ENCODE measurements at places on chromosomes 7 and 10.
A peak's percentile ranks its signal among the peaks of the same experiment; 100 is the strongest.

DNA sequence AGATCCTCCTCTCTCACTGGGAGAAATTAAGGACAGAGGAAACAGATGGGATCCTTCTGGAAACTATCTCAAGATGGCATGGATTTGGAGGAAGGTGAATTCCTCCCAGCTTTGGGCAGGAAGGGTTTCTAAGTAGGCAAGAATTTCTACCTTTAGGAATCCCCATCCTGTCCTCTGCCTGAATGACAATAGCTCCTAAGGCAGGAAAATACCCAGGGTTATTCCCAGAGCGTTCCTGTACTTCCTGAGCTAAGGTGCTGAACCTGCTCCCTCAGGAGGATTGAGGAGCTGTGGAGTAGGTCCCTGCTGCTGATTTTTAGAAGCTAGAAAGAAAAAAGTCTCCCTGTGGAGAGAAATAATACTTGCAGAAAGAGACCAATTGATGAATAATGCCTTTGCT, 568 bp downstream of the MGAM2 start:
- no peak for DNase-seq

DNA sequence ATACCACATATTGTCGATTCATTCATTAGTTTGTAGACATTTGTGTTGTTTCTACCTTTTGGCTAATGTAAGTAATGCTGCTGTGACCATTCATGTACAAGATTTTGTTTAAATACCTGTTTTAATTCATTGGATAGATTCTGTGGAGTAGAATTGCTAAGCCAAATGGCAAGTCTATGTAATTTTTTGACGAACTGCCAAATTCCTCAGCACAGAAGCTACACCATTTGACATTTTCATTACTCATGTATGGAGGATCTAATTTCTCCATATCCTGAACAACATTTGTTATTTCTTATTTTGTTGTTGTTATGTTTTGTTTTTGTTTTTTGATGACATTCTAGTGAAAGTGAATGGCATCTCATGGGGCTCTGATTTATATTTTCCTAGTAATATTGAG, 1351.3 kb upstream of the SORCS1 start:
- no peak for DNase-seq

DNA sequence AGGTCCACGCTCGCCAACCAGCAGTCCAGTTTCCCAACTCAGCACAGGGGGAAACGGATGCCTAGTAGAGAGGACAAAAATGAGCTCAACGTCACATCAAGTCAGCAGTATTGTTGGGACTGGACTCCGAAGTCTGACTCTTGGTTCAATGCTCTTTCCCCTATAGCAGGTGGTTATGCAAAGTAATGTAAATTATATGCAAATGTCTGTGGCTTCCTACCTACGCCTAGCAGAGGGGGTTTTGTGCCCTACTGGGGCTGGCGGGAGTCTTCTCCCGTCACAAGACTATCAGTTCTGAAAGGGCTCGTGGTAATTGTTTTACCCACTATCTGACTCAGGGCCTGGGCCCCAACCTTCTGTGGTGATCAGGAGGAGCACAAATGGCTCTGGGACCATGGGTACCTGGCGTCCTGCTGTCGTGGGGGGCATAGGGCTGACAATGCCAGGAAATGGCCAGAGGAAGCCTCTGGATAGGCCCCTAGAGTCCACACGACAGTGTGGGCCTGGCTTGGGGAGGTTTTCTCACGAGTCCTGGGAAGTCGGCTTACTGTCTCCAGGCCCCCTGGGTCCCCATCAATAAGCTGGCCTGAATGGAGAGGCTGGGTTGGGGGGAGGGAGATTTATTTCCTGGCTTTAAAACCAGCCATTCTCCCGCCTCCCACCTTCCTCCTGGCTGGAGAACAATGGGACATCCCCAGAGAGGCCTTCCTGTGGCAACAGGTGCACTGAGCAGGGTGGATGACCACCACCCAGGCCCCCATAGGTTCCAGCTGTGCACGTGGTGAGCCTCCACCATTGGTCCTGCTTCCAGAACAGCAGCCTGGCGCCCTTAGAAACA, 41.8 kb downstream of the UNC5B start:
- no peak for DNase-seq

GRCh38 chr7:30815388-30815854, 44.2 kb downstream of the MINDY4 start:
- no peak for DNase-seq

- DNase-seq: no peak
Observed at GRCh38 chr7:108869070-108869469, 299.4 kb downstream of the DNAJB9 start.

DNA sequence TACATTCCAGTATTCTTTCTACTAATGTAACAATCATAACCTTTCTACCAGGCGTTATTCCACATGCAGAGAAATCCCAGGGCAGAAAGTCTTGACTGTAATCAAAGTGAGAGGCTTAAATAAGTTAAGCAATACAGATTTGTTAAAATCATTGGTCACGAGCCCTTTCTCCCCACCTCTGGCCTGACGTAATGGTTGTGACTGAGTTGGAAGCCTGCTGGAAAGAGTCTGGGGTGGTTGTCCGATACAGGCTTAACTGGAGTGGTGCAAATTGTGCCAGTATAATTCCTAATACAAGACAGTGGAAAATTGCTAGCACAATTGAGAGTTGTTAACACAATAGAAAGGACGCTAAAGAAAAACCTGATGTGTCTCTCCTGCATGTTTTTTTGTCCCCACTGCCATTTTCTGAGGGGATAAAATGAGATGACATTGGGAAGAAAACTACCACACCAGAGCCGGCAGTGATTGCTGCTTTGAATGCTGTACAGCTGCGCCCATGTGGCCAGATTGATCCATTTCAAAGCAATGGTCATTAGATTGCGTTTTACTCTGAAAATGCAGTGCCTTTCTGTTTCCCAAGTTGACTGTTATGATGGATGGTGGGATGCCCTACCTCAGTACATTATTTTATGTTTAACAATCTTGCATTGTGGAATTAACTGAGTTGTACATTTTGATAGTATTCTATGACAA, 190.8 kb downstream of the POU6F2 start:
- no peak for DNase-seq

GRCh38 chr7:126996659-126997058, 256.1 kb downstream of the GRM8 start:
- DNase-seq: no peak

- DNase-seq: peak; percentile 10
Observed at GRCh38 chr7:138873220-138873892, 75.4 kb upstream of the ATP6V0A4 start.

GRCh38 chr7:106891548-106892410, 26.7 kb downstream of the PIK3CG start:
- DNase-seq: no peak

DNA sequence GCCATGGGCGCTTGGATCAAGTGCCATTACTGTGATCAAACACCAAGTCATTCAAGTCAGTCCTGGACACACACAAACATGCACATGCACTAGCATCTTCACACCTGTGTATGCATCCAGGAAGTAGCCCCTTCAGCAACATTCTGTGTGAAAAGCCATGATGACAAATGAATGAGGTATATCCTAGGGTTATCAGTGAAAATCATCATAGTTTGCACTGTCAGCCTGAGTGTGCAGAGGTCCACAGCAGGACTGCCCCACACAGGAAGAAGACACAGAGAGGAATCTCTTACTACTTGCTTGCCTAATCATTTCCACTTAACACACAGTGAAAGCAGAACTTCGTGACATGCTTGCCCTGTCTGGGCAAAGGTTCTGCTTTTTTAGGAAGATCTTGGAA, 184.0 kb upstream of the ADO start:
- DNase-seq: no peak

- no peak for DNase-seq
Observed at GRCh38 chr7:119572132-119572531, 700.8 kb upstream of the KCND2 start.

- DNase-seq: no peak
Observed at GRCh38 chr10:50552771-50553535, 70.8 kb downstream of the SGMS1 start.

DNA sequence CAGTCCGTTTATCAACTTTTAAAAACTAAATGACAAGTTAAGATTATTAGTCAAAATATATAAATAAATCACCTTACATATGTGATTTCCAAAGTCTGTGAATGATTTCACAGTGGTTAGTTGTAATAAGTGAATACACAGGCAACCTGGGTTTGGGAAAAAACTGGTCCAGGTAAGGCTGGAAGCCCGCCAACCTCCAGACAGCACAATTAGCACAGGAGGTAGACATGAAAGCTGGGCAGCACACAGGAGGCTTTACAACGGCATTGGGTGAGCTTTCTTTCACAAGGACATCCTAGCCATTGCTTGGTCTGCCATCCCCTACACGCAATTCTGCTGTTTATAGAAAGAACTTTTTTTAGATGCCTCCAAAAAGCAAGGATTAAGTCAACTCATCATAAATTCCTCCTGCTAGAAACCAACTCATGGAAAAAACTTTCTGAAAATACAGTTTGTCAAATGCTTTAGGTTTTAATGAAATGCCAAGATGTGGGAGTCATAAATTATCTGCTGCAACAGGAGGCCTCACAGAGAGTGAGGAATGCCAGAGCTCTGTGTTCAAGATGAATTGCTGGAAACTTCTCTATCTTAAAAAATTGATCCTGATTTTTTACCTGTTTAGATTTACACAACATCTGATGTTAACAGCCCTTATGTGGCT, 346.8 kb upstream of the NFE2L3 start:
- DNase-seq: no peak

DNA sequence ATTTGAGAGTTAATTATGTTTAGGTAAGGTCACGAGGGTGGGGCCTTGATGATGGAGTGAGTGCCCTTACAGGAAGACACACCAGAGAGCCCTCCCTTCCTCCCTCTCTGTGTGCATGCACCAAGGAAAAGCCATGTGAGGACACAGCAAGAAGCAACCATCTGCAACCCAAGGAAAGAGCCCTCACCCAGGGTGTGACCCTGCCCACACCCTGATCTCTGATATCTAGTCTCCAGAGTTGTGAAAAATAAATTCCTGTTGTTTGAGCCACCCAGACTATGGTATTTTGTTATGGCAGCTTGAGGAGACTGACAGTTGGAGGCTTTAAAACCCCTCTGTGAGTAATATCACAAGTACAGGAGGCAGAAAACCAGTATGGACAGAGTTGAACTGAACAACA, 15.0 kb upstream of the MCM10 start:
- no peak for DNase-seq

- DNase-seq: no peak
Observed at GRCh38 chr7:77242554-77242953, 42.9 kb upstream of the FGL2 start.
